ENCODE measurements at places on chromosomes 13 and 19. TPM values are rescaled to one million over a fixed set of nuclear protein-coding genes. Genes with fewer than 3 reads are reported as not detected.

The GIPC3 gene
- polyA plus RNA-seq, result not detected

The ZFR2 gene
- polyA plus RNA-seq, result 2.8 TPM

The IL12RB1 gene
- polyA plus RNA-seq, result not detected

The LILRA1 gene
- not detected for polyA plus RNA-seq

The DNMT1 gene
- 28.9 TPM for polyA plus RNA-seq

The C13orf42 gene
- not detected for polyA plus RNA-seq

The EBI3 gene
- polyA plus RNA-seq, result not detected

The TMEM59L gene
- 77.2 TPM for polyA plus RNA-seq

The CEBPA gene
- not detected for polyA plus RNA-seq
